T-helper 2 cell (primary cell): ENCODE measurements at places on chromosomes 13 and 19.

DNA sequence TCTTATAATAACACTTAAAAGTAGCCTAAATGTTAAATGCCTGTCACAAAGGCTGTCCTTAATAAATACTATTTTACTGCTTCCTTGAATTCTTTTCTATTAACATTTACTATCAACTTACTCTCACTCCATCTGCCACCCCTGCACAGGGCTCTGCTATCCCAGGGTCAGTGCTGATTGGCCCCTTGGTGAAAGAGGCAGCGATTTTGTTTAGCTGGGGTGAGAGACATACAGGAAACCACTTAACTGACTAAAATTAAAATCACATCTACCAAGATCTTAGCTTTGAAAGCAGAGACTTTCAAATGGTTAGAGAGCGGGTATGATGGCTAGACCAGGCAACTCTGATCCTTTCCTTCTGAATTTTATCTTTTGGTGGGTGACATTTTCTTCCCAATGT, 149.9 kb upstream of the HTR2A start:
- no peak for DNase-seq

DNA sequence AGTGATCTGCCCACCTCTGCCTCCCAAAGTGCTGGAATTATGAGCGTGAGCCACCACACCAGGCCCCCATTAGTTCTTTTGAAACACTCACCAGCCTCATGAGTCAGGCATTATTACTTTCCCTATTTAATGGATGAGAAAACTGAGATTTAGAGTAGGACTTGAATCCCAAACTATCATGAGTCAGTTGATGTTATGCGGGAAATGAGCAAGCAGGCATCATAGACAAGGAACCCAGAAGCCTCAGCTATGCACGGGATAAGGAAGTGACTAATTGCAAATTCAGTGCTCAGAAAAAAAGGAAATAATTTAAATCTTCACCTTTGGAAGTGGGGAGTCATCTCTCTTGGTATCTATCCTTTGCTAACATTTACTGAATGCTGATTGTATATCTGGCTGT, 217.5 kb downstream of the ABCC4 start:
- no peak for DNase-seq

GRCh38 chr13:82477436-82477835, 1404.8 kb downstream of the SLITRK1 start:
- DNase-seq, result no peak

DNA sequence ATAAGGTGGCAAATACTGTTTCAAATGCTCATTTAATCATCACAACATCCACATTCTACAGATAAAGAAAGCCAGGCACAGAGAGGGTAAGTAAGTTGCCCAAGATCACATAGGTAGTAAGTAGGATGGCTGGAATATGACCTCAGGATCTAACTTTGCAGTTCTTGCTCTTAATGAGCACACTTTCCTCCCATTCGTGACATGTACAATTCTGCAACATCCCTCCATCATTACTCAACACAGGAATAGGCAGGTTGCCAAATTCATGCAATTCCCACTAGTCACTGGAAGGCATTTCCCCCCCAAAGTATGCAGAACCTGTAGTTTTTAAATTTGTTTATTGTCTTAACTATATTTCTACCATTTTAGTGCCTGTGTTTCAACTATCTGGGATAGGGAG, 109.2 kb downstream of the OLFM4 start:
- no peak for DNase-seq

- DNase-seq, result no peak
Observed at GRCh38 chr13:21139374-21139773, 37.0 kb downstream of the SKA3 start.

GRCh38 chr13:30045916-30046704, 195.7 kb upstream of the UBL3 start:
- no peak for DNase-seq

DNA sequence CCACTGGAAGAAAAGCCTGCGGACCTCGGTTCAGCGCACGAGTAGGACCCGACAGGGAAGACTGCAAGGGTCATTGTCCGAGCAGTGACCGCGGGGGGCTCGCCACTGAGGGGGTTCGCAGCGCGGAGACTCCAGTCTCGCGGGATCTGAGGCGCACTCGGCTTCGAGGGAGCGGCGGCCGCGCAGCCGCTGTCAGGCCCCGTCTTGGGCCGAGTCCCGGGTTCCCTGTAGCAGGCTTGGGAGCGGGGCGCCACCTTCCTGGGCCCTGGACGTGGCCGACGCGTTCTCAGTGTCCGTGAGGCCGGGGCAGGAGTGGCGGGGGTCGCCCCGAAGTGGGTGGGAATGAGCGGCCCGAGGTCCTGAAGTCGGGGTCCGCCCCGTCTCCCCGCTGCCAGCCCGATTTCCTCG, 474 bp upstream of the FAM174C start:
- DNase-seq, result no peak

- DNase-seq, result no peak
Observed at GRCh38 chr13:44293908-44294735, 79.5 kb upstream of the SERP2 start.

DNA sequence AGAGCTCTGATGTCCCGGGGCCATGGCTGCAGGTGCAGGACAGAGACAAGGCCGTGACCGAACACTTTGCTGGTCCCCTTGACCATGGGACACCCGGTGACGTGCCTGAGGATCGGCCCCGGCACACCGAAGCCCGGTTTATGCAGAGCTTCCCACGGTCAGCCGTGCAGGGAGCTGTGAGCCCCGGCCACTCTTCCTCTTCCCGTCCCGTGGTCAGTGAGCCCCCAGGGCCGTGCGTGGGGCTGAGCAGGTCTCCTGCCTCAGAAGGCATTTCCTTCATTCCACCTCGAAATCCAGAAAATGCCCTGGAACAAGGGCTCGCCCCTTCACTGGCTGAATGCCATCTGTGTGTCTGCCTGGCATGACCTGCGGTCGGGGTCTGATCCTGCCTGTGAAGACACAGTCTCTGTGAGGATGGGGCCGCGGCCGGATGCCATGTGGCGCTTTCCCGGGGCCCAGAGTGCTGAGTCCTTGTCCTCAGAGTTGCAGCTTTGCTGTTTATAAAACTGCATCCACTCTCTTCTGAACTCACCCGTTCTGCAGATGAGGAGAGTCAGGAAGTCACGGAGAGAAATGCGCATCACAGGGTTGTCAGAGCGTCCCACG, 16.9 kb downstream of the MCF2L start:
- DNase-seq, result no peak

GRCh38 chr13:112931028-112931934, 37.7 kb upstream of the MCF2L start:
- DNase-seq, result no peak

- DNase-seq, result no peak
Observed at GRCh38 chr13:37475151-37475550, 123.4 kb downstream of the POSTN start.

DNA sequence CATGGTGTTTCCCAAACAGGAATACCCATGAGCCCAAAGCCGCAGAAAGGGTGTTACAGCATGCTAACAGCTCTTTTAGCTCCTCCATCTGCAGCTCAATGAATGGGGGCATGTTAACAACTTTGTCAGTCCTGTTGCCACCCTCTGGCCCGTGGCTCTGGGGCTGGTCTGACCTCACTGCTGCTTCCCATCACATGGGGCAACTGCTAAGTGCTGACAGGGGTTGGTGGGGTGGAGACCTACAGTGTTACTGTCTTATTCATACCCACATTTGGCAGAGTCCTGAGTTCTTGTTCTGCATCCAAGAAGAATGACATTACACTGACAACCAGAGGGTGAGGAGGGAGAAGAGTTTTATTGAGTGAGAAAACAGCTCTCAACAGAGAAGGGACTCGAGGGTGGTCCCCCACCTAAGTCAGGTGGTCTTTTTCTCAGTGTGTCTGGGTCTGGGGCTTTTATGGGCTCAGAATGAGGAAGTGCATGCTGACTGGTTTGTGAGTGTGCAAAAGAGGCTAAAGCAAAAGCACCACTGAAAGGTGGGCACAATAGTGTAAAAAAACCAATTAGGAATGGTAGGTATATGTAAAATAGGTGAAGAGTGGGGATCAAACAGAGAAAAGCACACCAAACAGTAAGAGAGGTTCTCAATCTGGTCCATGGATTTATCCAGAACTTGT, 1952.0 kb upstream of the PCDH20 start:
- no peak for DNase-seq

DNA sequence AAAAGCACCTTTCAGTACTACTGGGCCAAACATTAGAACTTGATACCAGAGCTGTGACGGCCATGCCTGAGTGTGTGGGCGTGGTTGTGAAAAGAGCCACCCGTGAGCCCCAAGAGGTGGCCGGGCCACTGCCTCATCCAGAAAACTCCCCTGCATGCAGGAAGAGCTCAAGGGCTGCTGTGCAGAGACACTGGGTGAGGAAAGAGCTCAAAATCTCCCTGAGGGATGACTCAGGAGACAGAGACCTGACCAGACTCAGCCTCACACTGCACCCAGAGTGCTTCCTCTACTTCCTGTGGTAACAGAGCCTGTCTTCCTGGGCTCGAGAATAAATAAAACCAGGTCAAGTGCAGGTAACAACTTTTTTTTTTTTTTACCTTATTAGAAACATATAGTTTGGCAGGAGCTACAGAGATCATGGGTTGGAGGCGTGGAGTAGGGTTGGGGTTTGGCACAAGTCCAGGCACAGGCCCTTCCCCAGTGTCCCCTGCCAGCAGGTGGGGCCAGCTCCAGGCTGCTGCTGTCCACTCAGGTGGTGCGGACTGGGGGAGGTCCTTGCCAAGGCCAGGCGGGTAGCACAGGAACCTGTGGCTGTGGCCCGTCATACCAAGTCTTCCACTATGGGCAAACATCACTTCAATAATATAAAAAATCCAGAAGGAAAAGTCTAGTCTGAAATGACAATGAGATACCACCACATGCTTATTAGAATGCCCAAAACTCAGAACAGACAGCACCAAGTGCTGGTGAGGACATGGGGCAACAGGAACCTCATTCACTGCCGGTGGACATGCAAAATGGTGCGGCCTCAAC, 25.5 kb downstream of the ELL start:
- DNase-seq, result peak; percentile 79

GRCh38 chr13:111228262-111229144, 91.9 kb upstream of the TEX29 start:
- DNase-seq, result no peak

GRCh38 chr19:18294467-18294864, 13.0 kb upstream of the JUND start:
- peak; percentile 92 for DNase-seq

DNA sequence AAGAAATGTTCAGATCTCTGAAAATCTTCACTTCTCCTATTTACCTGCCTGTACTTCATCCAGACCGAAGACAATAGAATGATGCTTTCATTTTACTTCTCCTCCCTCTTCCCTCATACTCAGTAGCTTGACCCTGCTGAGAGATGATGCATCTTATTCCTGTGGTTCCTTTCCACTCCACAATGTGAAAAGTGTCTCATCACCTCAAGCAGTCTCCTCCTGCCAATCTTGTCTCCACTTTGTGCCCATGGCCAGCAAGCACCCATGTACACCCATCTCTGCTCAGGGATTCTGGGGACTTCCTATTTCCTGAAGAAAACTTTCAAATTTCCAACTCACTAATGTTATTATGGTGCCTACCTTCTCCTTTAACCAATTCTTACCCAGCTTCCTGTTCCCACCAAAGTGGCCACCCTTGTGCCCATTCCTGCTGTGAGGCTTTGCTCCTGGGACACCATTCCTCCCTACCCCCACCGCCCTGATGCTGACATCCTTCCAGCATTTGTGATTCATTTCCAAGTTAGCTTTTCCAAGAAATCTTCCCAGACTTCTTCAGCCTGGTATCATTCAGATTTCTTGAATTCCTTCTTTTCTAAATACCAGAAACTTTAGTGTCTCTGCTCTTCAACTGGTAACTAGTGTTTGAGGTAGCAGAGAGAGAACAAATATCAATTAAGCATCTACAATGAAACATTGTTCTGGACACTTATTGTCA, 212.5 kb downstream of the POSTN start:
- no peak for DNase-seq

- peak; percentile 18 for DNase-seq
Observed at GRCh38 chr19:31491242-31491641, 142.0 kb upstream of the TSHZ3 start.

GRCh38 chr19:14158276-14159023, 22.1 kb upstream of the ASF1B start:
- DNase-seq, result no peak
